ENCODE measurements at places on chromosomes 5 and 9. TPM values are rescaled to one million over a fixed set of nuclear protein-coding genes. Genes with fewer than 3 reads are reported as not detected.

The TAF11L5 gene
- not detected for total RNA-seq

The PTTG1 gene
- not detected for total RNA-seq

The SPACA9 gene
- total RNA-seq, result 3.6 TPM

The LIX1 gene
- total RNA-seq, result 0.42 TPM

The LCN9 gene
- not detected for total RNA-seq

The HTR1A gene
- total RNA-seq, result not detected

The IFNA21 gene
- not detected for total RNA-seq

The PCDHB4 gene
- 4.5 TPM for total RNA-seq

The NIM1K gene
- 1.7 TPM for total RNA-seq

The FOXD4 gene
- 0.32 TPM for total RNA-seq

The MAST4 gene
- 26.2 TPM for total RNA-seq

The SPAAR gene
- total RNA-seq, result 2.1 TPM

All from esophagus muscularis mucosa (tissue), 4 donors.